ENCODE measurements at places on chromosomes 7 and 10. TPM values are rescaled to one million over a fixed set of nuclear protein-coding genes. Genes with fewer than 3 reads are reported as not detected.
A peak's percentile ranks its signal among the peaks of the same experiment; 100 is the strongest.

ADAM12 gene
- total RNA-seq = not detected

SORBS1 gene
- 2.8 TPM for total RNA-seq

GRCh38 chr7:72223351-72223750, 188.8 kb downstream of the CALN1 start:
- H3K27ac ChIP-seq = no peak overlapping the region
- no peaks in the 10 kb centered on the region for H3K4me1 ChIP-seq
- no peak for DNase-seq
- no peaks in the 10 kb centered on the region for H3K27me3 ChIP-seq

DNA sequence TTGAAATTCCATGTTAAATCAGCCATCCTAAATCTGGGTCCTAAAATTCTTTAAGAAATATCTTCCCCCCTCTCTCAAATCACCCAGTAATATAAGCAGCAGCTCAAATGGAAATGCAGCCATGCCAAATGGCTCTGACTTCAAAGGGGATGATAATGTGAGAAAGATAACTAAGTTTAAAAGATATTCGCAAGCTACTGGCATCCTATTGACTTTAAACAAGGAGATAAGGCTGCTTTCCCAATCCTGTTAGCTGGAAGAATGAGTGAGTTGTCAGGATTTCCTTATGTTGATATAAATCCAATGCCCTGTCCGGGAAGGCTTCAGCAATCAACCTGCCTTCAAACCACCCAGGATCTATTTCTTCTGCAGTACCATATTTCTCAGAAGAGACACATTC, 172.0 kb downstream of the FANK1 start:
- H3K4me1 ChIP-seq = peaks cover 17% of the 10 kb centered on the region
- no peaks in the 10 kb centered on the region for H3K27me3 ChIP-seq
- H3K4me3 ChIP-seq = no peak overlapping the region
- no peak for DNase-seq
- H3K27ac ChIP-seq = no peak overlapping the region

- DNase-seq = no peak
- no peak overlapping the region for H3K4me3 ChIP-seq
- H3K27ac ChIP-seq = no peak overlapping the region
- no peaks in the 10 kb centered on the region for H3K27me3 ChIP-seq
- H3K36me3 ChIP-seq = no peaks in the 10 kb centered on the region
Measured at GRCh38 chr7:30804078-30804661, 33.0 kb downstream of the MINDY4 start.

- no peak for DNase-seq
- no peaks in the 10 kb centered on the region for H3K27me3 ChIP-seq
- peaks cover 13% of the 10 kb centered on the region for H3K4me1 ChIP-seq
- no peak overlapping the region for H3K4me3 ChIP-seq
- H3K36me3 ChIP-seq = no peaks in the 10 kb centered on the region
Measured at GRCh38 chr10:21036757-21037156, 139.6 kb upstream of the NEBL start.

GRCh38 chr7:27192546-27193334, 7.2 kb downstream of the HOXA13 start:
- peak; percentile 28 for DNase-seq
- peaks cover 60% of the 10 kb centered on the region for H3K27me3 ChIP-seq
- no peaks in the 10 kb centered on the region for H3K4me1 ChIP-seq
- no peak overlapping the region for H3K27ac ChIP-seq
- H3K4me3 ChIP-seq = peak overlapping the region; percentile 61
- H3K36me3 ChIP-seq = peaks cover 7% of the 10 kb centered on the region

GRCh38 chr7:131563918-131564317, 7.5 kb upstream of the PODXL start:
- no peak overlapping the region for H3K4me3 ChIP-seq
- peaks cover 10% of the 10 kb centered on the region for H3K27me3 ChIP-seq
- no peak for DNase-seq

DNA sequence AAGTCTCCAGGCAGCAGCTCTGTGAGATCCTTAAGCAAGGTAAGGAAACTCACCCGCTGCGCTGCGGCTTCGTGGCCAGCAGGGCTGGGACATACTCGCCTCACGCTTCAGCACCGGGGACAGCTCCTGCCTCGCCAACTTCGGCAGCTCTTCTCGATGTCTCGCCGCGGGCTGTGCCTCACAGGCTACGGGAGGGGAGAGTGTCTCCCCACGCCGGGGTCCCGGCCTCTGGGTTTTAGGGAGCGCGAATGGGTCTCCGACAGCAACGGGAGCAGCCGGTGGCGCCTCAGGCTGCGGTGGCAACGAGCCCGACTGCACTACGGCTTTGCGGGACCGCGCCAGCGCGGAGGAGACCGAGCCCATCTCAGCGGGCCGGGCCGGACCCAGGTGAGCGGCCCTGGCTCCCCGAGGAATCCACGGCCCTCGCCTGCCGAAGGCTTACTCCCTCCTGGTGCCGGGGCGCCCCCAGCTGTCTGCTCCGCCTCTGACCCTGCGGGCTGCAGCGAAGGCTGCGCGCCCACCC, 62.4 kb downstream of the LSM5 start:
- H3K36me3 ChIP-seq = no peaks in the 10 kb centered on the region
- no peak overlapping the region for H3K27ac ChIP-seq

GRCh38 chr10:3886191-3886590, 101.2 kb upstream of the KLF6 start:
- H3K27me3 ChIP-seq = no peaks in the 10 kb centered on the region
- peaks cover 32% of the 10 kb centered on the region for H3K36me3 ChIP-seq
- DNase-seq = peak; percentile 54
- H3K4me1 ChIP-seq = peaks cover 71% of the 10 kb centered on the region
- peak overlapping the region; percentile 100 for H3K27ac ChIP-seq
- peak overlapping the region; percentile 69 for H3K4me3 ChIP-seq
